ENCODE measurements at places on chromosomes 3 and 15.

GRCh38 chr3:134366221-134366927, 7.9 kb downstream of the AMOTL2 start:
- no peak for DNase-seq

DNA sequence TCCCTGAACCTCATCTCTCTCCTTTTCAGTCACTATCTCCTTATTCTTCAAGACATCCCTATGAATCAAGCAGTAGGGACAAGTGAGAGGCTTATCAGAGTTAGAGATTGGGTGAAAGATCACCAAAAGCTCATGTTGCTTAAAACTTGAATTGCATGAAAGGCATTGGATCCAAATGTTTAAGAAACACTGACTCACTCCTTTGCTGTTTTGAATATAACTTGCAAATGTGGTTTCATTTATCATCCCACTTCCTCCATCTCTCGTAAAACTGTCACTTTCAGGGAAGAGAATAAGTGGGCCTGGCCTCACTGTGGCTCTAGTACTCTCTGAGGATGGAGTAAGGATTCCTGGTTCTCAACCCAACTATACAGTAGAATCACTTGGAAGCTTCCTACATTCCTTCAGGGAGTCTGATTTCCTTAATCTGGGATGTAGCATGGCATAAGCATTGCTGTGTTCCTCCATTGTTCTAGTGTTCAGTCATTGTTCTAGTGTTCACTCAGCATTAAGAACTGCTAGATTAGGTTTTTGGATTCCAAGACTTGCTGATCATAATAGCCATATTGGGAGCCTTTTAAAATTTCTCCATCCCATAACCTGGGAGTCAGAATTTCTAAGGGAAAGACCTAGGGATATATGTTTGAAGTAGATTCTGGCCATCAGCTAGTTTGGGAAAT, 171.8 kb downstream of the TMEM108 start:
- no peak for DNase-seq

DNA sequence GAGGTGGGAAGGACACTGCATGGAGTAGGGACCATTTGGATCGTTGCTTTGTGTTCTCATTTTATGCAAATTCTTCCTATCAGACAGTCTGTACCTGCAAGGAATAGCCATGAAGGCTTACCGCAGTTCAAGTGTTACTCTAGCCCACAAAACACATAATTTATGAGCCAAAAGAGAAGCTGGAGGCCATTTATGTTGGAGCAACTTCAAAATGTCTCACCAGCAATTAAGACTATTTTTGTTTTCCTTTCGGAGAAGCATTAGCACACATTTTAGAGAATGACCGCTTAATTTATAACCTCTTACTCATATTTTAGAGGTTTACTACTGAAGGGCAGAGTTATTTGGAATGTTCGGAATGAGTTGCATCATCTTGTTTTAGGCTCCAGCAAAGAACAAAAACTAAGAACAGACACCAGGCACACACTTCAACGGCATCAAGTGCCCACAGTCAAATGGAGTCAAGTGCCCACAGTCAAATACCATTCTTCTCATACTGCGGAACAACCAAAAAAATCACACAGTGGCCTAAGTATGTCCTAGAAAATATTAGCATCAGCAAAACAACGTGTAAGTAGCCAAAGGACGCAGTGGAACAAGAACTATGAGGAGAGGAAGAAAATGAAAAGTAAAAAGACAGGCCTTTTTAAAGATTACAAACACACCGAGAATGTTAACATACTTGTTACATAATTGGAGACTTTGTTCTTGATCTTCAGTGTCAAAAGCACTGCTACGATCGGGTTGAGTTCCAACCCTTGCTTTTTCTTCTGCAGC, 17.5 kb upstream of the GOLGA8J start:
- DNase-seq, result no peak

DNA sequence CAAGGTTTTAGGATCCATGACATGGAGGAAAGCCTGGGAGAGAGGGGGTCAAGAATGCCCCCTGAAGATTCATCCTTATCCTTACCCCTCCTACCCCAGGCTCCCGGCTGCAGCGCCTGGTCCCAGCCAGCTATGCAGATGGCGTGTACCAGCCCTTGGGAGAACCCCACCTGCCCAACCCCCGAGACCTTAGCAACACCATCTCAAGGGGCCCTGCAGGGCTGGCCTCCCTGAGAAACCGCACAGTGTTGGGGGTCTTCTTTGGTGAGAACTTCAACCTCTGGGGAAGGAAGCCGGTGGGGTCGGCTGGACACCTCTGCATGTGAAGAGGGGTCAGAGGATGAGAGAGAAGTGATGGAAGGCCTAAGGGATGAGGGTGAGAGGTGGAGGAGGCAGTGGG, 4.3 kb downstream of the DUOX1 start:
- no peak for DNase-seq

DNA sequence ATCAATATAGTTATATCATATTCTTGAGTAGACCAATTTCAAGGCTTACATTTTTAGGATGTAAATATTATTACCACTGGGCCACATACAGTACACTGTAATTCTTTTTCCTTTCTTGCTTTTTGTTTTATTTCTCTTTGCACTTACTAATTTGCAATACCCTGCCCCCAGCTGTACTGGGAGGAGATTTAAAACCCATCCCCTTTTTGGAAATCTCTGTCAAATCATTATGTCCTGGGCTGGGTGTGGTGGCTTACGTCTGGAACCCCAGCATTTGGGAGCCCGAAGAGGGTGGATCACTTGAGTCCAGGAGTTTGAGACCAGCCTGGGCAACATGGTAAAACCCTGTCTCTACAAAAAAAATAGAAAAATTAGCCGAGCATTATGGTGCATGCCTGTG, 16.2 kb downstream of the ZBTB11 start:
- DNase-seq, result no peak

DNA sequence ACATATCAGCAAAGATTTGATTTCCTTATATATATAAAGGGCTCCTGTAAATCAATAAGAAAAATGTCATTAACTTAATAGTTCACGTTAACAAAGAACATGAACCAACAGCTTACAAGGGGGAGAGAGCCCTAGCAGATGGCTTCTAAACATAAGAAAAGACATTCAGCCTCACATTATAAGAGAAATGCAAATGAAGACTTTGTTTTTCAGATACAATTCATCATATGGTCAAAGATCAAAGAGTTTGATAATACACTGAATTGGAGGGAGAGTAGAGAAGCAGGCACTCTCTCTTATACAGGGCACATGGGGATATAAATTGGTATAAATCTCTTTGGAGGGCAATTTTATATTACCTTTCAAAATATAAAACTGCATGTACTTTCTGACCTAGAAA, 21.1 kb downstream of the RBP2 start:
- no peak for DNase-seq

DNA sequence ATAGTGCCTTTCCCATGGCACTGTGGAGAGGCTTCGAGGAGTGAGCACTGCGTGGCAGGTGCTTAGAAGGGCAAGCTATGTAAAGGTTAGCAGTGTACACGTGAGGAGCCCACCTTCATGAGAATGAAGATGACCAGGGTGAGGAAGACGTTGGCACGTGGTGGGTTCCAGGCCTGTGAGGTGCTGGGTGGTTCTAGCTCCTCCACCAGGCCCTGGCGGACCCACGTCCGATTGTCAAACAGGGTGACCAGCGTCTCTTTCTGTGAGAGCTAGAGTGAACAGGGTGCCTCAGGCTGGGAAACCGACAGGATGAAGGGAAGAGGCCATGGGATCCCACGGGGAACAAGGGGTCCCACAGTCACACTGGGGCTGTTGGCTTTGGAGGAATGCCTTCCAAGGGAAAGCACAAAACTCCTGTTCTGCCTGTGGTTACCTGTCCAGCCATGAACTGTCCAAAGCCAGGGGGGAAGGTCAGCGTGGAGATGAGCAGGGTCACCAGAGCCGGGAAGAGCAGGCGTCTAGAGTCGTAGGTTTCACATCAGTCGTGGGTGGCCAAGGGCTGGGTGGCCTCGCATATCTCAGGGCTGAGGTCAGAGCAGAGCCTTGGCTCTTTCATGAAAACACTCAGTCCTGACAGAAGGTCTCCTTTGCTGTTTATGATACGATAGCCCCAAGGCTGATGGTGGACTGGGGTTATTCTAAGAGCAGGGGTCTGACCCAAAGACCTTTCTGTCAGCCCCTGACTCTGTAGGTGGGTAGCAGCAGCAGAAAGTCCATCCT, 6.0 kb downstream of the CLCN2 start:
- DNase-seq, result no peak

- peak; percentile 53 for DNase-seq
Observed at GRCh38 chr3:25033407-25034029, 394.5 kb upstream of the RARB start.

GRCh38 chr15:78092261-78093041, at the start of gene SH2D7:
TSS of gene SH2D7 (plus strand) at chr15:78092561. CDS start at chr15:78092585, 24 bp downstream.
- DNase-seq, result no peak

DNA sequence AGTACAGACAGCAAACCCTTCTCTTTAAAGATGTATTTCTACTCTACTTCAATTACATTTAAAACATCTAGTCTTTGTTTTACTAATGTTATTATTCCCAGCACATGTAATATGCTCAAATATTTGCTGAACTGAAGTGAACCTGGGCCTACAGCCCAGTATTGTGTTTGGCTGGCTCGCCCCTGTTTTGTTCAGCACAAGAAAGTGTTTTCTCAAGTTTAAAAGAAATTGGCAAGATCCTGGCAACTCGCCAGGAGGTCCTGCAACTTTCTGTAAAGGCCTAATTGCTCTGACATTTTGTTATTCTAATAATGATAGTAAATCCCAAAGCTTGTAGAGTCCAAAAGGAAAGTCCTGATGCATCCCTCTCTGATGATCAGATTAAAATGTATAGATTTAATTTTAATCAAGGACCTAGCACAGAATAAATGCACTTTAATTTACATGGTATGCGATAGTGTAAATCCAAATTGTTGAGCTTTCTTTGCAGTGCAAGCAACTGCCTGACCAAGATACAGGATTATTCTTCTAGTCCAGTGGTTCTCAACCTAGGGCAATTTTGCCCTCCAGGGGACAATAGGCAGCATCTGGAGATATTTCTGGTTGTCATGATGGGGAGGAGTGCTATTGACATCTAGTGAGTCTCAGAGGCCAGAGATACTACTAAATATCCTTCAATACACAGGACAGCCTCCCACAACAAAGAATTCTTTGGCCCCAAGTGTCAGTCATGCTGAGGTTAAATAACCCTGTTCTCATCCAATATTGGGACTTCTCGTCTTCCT, 35.7 kb upstream of the TMOD3 start:
- DNase-seq, result no peak

DNA sequence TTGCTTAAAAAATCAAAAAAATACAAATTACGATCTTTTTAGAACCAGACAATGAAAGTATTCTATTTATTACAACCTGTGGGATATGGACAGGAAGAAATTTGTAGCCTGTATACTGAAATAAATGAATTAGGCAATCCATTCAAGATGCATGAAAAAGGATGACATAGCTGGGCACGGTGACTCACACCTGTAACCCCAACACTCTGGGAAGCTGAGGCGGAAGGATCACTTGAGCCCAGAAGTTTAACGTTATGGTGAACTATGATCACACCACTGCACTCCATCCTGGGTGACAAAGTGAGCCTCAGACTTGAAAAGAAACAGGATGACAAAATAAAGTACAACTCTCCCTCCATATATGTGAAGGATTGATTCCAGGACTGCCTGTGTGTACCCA, 74.1 kb downstream of the MSL2 start:
- no peak for DNase-seq

DNA sequence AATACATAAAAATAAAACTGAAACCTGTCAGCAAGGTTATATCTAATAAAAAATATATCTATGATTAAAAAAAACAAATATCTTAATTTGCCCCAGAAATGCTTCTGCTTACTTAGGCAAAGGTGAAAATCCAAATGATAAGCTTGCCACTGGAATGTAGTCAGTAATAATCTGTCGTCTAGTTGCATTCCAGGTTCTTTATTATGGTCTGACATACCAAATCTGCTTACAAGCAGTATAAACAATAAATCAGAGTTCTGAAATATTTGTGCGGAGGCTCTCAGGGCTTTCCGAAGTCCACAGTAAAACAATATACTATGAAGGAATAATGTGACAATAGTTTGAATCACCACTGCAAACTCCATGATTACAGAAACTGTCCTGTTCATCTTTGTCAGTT, 1133.5 kb downstream of the ROBO1 start:
- DNase-seq, result no peak

DNA sequence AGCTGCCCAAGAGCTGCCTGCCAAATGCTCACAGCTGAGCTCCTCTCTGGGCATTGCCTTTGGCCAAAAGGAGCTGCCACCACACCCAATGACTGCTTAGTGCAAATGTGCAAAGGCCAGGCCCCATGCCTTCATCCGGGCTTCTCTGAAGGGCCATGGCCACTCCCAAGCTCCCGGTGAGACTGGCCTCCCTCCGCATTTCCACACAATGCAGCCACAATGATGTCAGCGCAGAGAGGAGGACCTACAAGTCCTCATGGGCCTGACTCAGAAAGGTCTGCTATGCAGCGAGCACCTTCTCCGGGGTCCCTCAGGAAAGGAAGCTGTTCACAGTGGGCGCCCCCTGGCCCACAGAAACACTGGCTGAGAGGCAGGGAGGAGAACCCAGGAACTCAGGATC, 12.7 kb downstream of the OXTR start:
- no peak for DNase-seq

GRCh38 chr3:117510396-117510795, 800.8 kb downstream of the TUSC7 start:
- DNase-seq, result no peak

GRCh38 chr15:64776402-64776786, 1.0 kb upstream of the RBPMS2 start:
- DNase-seq, result no peak

DNA sequence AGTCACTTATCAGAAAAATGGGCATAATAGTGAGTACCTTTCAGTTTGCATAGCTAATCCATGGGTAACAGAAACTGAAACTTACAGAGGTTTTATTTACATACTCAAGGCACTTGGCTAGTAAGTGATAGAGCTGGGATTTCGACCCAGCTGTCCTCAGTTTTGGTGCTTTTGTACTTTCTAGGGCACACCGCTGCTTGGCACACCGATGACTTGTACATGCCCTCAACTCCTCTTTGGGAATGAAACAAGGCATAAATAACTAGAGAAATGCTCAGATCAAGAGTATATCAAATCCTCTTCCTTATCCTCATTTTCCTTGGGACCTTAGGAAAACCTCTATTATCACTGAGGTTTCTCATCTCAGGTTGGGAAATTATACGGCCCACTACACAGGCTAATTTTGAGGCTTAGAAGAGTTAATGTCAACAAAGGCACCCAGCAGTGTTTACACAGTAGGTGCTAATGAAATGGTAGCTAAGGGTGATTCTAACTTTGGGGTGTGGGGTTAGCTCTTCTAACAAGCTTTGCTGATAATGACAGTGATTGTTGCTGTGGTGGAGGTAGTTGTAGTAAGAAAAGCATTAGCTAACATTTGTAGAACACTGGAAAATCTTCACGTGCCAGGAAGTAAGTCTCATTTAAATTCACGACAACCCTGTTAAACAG, 20.3 kb upstream of the DGKG start:
- DNase-seq, result no peak

Data from NCI-H2171 treated with DMSO at 0.1 percent for 48 hours (cell line).